ENCODE measurements at places on chromosomes 12 and 14.
A peak's percentile ranks its signal among the peaks of the same experiment; 100 is the strongest.

DNA sequence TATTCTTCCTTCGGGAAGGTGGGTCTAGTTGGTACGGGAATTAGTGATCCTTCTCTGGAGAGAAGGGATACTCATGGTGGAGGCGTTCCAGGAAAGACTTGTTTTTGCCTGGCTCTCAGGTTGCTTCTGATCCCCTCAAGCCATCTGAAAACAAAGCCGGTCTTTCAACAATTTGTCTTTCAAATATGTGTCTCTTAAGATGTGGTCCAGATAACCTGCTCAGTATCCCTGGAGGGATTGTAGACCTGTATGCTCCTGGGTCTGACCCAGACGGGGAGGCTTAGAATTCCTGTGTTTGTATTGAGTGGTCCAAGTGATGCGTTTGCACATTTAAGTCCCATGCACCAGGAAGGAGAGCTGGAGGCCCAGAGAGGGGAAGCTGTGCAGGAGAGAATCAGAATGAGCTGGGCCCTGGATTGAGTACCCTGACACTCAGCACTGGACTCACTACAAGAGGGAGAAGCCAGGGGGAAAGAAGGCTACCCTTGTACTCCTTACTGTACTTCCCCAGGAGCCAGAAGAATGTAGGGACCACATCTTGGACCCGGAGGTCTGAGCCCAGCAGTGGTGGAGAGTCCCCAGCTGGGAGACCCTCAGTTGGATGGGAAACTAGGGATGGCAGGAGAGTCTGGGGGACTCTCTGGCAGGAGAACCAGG, 40.4 kb downstream of the ERH start:
- no peak for DNase-seq

- no peak for DNase-seq
Observed at GRCh38 chr12:49966511-49967041, 4.9 kb downstream of the AQP5 start.

- DNase-seq: no peak
Observed at GRCh38 chr12:97567619-97568110, 105.1 kb downstream of the RMST start.

- DNase-seq: no peak
Observed at GRCh38 chr14:96380735-96381134, 11.2 kb upstream of the AK7 start.

DNA sequence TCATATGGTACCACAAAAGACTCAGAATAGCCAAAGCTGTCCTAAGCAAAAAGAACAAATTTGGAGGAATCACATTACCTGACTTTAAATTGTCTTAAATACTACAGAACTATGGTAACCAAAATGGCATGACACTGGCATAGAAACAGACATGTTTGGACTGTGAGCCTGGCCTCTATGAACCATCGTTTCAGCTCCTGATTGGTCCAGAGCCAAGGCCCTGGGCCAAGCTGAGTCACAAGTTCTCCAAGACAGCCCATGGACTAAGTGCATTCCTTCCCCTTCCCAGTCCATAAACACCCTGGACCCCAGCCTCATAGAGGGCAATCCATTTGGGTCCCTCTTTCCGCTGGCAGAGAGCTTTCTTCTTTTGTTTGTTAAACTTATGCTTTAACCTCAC, 12.1 kb upstream of the PRR4 start:
- DNase-seq: no peak

- no peak for DNase-seq
Observed at GRCh38 chr12:11709513-11709912, 60.0 kb downstream of the ETV6 start.

- DNase-seq: peak; percentile 38
Observed at GRCh38 chr12:2813214-2814185, 1.0 kb downstream of the ITFG2 start.

DNA sequence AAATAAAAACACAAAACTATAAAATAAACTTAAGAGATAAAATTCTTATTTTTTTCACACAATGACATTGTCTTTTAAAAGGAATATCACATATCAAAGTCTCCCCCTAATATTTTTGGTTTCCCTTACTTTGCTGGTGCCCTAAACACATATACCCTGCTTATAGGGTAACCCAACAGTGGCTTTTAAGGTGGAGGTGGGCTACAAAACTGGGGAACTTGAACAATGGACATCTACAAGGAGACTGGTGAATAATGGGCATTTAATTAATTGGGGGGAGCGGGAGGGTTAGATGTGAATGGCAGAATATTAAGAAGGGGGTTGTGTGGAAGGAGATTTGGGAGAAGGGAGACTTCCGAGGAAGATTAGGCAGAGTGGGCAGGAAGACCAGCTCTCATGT, 9.6 kb downstream of the B4GALNT1 start:
- no peak for DNase-seq

DNA sequence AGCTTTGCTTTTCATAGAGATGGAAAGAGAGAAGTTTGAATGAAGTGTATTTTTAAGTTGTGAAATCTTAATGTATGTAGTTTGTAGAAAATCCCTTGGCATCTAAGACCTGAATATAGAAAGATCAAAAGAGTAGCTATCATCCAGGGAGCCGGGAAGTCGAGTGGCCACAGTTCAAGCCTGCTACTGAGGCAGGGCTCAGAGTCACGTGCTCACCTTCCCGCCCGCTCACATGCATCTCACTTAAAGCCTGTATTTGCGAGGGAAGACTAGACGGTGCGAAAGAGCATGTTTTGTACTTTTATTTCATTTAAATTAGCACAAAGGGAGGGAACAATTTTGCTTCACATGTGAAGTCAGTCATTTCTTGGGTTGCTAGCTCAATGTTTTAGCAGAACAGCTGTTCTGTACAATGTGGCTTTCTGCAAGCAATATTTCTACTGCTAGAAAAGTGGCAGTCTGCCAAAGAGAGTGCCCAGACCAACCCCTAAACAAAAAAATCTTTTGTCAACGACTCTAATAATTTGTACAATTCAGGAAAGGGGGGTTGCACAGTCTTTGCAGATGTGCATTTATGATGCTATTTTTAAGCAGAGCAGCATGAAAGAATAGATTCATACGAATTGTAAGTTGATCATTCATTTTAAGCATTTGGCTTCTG, 290.7 kb downstream of the NPAS3 start:
- DNase-seq: no peak

GRCh38 chr12:12929696-12930095, 22.3 kb downstream of the GPRC5D start:
- no peak for DNase-seq

GRCh38 chr14:34171431-34172172, 220.7 kb upstream of the EGLN3 start:
- no peak for DNase-seq

DNA sequence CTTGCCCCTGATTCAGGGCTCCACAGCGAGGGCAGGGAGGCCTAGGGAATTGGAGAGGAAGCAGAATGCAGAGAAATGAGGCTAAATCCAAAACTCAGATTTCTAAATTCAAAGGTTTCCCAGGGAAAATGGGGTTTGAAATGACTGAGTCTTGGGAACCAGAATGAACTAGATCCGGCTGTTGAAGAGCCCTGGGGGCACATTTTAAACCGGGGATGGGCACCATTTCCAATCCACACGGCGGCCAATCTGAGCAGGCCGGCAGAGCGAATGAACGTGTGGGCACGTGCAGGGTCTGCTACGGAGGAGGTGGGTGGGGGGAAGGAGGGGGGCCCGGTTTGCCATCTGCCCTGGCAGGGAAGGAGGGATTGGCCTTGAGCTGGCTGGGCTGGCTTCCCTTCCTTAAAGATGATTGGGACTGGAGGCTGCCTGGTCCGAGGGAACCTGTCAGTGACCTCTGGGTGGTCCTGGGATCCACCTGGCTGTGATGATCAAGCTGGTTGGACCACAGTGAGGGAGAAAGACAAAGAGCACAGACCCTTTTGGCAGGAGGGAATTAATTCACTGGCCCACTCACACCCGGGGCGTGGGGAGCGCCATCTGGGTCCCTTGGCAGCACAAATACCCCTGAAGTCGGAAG, 161.0 kb downstream of the RBM19 start:
- no peak for DNase-seq

- DNase-seq: no peak
Observed at GRCh38 chr12:116002890-116003536, 274.5 kb downstream of the MED13L start.

GRCh38 chr12:74551291-74551690, 13.7 kb downstream of the ATXN7L3B start:
- no peak for DNase-seq

DNA sequence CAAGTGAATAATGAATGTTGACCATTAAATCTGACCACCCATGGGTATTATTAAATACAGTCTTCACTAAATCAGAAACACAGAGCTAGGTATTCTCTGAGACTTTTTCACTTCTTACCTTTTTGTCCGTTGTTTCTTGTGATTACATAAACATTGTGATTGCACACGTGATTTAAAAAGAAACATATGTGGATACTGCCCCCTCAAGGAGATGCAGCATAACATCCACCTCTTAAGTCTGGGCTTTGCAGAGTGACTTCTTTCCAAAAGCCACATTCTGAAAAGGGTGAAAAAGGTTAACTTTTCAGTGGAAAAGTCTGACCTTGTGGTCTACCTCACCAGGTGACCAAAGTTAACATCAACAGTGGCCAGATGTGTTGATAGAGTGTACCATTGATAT, 185.5 kb upstream of the FAR2 start:
- no peak for DNase-seq

DNA sequence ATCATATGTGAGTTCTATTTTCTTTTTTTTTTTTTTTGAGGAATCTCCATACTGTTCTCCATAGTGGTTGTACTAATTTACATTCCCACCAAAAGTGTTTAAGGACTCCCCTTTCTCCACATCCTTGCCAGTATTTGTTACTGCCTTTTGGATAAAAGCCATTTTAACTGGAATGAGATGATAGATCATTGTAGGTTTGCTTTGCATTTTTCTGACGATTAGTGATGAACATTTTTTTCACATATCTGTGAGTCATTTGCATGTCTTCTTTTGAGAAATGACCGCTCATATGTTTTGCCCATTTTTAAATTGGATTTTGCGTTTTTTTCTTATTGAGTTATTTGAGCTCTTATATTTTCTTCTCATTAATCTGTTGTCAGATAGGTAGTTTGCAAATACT, 394.8 kb downstream of the LRFN5 start:
- no peak for DNase-seq
